ENCODE measurements at places on chromosomes 6 and 20.

DNA sequence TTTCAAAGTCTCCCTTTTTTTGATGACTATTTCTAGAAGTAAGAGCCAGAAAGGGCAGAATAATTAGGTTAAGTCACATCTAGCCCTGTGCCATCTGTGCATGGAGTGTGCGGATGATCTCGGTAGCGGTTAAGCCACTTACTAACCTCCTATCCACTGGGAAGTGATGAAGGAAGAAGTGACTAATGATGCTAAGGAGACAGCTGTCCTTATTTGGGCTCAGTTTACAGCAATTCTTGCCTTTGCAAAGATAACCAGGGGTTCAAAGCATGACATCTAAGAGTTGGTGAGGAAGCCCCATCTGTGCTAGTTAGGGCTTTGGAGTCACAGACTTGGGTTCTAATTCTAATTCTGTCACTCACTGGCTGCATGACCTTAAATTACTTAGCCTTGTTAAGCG, 62.4 kb upstream of the RREB1 start:
- no peak for DNase-seq

GRCh38 chr20:6750438-6750837, 17.0 kb upstream of the BMP2 start:
- no peak for DNase-seq

DNA sequence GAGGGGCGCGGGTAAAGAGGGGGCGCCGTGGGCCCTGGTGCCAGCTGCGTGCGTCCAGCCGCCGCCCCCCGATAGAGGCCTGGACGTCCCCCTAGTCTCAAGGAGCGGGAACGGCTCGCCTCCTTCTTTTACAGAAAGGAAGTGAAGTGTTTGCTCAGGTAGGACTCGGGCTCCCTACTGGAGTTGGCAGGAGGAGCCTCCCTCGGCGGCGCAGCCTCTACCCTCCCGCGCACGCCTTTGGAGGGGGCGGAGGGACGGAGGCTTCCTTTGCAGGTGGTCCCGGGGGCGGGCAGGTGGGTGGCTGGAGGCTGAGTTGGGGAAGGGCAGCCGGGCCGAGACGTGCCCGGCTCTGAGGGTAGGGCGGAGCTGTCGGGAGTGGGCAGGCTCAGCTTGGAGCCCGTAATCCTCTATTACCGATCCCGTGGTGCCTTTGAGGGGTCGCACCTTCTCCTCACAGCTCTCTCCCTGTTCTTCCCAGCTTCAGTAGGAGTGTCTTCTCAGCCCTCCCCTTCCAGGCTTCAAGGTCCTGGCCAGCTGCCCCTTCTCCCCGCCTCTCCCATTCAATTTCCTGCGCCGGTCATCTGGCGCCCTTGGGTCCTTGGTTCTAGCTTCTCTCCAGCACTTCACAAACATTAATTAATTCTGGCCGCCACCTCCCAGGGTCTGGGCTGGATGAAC, 728 bp downstream of the ITPR3 start:
- DNase-seq: peak; percentile 55

DNA sequence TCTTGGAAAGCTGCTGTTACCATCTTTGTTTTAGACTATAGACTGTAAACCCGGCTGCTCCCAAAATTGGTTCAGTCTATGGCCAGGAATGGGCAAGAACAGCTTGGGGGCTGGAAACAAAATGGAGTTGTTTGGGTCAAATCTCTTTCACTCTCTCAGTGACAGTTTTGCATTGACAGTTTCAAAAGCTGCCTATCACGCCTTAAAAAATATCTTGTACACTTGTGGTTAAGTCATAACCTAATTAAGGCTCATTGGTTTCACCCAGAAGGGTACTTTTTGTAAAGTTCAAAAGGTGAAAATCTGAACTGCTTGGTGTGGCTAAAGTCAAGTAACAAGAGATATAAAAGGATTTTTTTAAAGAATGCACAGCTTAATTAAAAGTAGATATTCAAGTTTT, 76.1 kb upstream of the PRL start:
- no peak for DNase-seq

GRCh38 chr6:43981363-43981990, 145.8 kb downstream of the MRPL14 start:
- DNase-seq: no peak

DNA sequence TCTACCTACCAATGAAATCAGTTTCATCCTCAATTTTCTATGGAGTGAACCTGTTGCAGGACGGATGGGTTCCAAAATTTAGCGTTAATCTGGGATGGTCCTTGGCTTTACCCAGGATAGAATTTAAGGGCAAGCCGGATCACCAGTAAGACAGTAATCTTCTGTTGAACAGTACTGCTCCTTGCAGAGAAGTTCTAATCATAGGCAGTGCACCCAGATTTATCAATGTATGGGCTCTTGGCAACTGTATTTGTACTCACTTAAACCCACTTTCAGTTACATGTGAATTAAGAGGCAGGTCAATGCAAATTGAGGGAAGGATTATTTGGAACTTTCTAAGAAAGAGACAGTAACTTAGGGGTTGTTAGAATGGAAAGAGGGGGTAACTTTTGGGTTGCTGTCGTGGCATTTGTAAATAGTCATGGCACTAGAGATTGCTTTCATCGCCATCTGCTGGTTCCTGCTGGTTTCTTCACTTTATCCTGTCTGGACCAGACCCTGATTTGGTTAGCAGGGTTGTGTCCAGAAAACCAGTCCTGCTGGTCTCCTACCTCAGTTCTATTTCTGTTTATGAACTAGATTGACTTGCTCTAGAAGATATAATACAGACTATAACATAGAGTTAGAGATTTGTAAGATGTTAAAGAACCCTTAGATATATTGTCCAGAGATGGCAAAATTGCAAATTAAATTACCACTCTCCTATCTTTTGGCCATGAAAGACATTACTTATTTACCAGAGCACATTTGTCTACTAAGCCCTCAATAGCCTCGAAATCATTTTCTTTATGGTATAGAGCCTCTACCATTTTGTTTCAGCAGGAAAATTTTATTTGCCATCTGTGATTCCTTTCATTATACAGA, 646.3 kb downstream of the UTRN start:
- peak; percentile 28 for DNase-seq

GRCh38 chr20:64142590-64142989, 21.7 kb upstream of the MYT1 start:
- DNase-seq: no peak

DNA sequence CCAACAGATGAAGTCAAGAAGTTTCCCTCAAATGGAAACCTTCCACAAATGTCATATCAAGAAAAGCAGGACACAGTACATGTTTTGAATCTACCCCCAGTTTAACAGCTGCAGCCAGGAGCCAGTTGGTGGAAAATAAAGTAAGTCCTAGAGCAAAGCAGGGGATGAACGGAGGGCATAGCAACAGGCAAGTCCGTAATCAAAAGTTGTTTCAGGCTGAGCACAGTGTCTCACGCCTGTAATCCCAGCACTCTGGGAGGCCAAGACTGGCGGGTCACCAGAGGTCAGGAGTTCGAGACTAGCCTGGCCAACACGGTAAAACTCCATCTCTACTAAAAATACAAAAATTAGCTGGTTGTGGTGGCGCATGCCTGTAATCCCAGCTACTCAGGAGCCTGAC, 2.4 kb upstream of the SALL4 start:
- DNase-seq: no peak

- DNase-seq: no peak
Observed at GRCh38 chr20:25600632-25601031, 15.3 kb upstream of the NINL start.

DNA sequence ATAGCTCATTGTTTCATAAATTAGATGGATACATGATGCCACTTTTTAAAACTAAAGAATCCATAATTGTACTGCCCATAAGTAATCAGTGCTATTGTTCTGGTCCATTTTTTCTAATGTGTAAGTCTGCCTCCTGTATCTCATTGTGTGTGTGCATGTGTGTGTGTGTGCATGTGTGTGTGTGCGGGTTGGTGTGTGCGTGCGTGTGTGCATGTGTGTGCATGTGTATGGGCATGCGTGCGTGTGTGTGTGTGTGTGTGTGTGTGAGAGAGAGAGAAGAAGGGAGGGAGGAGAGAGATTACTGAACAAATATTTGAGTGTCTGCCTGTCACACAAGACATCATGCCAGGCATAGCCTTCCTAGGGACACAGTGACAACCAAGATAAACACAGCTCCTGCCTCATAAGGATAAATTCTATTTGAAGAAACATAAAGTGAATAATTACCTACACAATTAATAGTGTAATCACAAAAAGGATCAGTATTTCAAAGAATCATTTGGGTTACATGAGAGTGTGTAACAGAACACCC, 33.2 kb upstream of the RPS6KA2 start:
- no peak for DNase-seq

GRCh38 chr6:26470643-26471042, 12.9 kb downstream of the BTN2A1 start:
- DNase-seq: no peak

DNA sequence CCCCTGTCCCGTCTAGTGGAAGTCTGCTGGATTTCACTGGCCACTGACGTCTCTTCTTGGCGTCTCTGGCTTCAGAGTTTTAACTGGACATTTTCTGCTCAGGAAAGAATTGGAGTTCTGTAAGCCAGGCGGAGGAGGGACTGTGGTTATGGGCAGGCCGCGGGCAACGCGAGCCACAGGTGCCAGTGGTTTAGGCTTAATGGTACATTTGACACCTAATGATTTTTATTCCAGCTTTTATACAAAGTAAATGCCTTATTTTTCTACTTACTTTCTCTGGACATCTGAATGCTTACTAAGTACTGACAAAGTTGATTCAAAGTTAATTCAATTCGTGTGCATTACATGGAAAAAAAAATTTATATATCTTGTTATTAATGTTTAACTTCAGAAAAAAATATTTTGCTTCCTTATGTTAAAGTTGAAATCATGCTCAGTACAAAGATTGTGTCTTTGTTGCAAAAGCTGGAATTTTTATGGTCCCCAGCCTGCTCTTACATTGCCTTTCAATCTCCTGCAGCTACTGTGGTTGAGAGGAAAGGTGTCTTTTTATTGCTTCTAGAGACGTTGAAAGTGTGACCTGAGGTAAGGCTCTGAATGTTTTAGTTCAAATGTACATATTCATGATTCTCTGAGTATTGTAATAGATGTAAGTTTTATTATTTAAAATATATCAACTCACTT, 231.0 kb downstream of the SMOC2 start:
- DNase-seq: no peak

- no peak for DNase-seq
Observed at GRCh38 chr20:25279403-25279802, 31.5 kb downstream of the PYGB start.

DNA sequence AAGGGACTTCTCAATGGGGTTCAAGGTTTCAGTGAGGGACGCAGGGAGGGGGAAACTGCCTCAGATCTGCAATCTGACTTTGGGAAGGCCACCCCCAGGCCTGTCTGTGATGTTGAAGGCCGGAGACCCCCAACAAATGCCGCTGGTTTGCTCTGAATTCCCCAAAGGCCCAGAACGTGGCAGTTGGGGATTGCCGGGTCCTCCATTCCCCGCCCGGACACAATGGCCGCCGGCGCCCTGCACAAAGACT, 326 bp upstream of the BCL2L1 start:
- DNase-seq: no peak

DNA sequence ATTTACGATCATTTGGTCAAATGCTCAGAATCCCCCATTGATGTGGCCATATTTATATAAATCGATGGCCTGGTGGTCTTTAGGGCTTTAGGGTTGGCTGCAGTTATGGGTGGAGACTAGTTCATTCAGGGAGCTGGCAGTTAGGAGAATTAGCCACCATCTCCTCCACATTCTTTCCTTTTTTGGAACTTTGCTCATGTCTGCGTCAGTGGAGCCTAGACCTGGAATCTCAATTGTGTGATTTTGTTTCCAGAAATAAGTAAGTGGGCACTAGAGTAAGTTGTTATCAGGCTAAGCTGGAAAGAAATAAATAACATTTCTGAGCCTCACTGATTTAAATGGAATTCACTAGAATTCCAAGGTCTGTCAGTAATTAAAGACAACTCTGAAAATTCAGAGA, 29.0 kb upstream of the ELOVL5 start:
- no peak for DNase-seq

DNA sequence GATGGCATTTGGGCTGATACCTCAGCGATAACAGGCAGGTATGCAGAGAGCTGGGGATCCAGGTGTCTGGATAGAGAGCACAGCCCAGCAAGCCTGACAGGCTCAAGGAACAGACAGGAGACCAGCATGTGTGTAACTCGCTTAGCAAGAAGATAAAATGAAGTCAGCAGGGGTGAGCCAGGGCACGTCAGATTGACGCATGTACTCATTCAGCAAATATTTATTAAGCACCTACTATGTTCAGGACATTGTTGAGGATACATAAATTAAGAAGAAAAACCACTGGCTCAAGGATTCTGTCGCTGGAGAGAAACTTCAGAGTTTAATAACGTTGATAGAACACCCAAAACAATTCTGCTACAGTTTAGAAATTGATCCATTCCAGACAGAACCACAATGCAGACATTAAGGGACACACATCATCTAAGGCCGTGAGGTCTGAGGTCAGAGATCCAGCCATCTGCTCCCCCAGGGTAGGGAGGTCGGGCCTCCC, 1.0 kb upstream of the DUSP22 start:
- no peak for DNase-seq

GRCh38 chr6:46505693-46506512, 14.7 kb upstream of the RCAN2 start:
- no peak for DNase-seq

DNA sequence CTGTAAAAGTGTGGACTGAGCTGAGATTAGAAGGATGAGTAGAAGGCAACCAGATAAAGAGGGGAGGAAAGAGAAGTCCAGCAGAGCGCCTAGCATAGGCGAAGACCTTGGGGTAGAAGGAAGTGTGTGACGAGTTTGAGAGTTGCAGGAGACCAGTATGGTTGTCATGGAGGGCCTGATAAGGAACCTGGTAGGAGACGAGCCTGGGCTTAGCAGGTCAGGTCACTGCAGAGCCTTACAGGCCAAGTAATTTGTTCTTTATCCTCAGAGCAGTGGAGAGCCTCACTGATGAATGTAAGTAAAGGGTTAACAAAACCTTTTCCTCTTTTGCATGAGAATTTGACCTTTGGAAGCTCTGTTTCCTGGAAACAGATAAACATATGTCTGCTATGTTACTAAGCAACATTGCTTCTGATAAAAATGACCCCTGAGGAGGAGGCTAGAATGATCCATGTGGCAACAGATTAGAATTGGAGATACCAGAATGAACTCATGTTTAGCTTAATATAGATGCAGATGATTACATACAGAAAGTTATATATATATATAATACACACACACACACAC, 2.9 kb upstream of the TMEM74B start:
- no peak for DNase-seq

GRCh38 chr6:115838763-115839401, 221.8 kb downstream of the FRK start:
- peak; percentile 19 for DNase-seq

GRCh38 chr20:11200423-11200822, 526.6 kb upstream of the JAG1 start:
- no peak for DNase-seq

DNA sequence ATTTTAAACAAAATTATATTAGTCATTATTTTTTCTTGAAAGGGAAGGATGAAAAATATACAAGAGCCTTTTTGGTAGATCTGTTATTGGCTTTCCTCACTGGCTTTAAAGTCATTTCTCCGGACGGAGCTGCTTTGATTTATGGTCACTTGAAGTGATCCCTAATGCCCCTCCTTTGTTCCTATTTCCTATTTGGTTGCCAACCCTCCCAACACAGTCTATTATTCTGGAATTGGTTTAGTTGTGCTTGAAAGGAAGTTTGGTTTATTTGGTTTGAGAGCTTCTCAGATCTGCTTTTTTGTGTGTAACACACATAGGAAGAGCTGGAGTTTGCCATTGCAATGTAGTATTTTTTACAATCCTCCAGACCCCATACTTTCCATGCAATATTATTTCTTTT, 347.9 kb downstream of the RFPL4B start:
- DNase-seq: no peak

Measured in stimulated activated CD4-positive, alpha-beta T cell treated with anti-CD3 and anti-CD28 coated beads, Interleukin-2, amount 100 ng/mL, for 24 hours (primary cell).